ENCODE measurements at places on chromosomes 3 and 15. TPM values are rescaled to one million over a fixed set of nuclear protein-coding genes. Genes with fewer than 3 reads are reported as not detected.
A peak's percentile ranks its signal among the peaks of the same experiment; 100 is the strongest.

DNA sequence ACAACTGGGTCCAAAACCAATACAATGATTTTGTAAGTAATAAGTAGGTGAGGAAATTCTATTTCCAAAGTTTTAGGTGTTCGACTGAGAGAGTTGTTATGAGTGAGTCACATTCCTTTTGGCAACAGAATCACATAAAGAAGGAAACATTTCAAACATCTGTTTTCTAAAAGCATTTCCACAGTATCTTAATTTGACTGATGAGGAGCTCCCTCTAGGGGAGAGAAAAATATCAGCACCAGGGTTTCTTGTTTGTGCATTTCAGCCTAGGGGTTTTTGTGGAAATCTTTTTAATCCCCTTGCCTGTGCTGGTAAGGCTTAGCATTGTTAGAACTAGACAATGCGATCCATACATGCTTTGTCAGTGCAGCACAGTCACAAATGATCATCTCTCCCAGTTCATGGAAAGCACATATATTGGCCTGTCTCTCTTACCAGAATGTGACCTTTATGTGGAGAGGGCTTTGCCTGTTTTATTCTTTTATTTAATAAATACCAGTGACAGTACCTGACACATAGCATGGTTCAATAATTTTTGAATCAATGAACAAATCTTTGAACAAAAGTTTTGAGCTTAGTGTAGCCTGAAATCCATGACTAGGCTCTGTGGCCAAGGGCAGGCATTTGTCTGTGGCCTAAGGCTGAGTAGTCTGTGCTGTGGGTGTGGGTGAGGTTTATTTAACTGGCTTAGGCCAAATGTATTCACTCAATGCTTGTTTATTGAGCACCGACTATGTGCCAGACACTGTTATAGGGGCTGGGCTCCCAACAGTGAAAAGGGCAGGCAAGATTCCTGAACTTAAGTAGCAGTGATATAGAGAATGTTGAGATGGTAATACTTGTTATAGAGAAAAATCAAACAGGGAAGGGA is 21.1 kb upstream of the IQCF6 start:
- no peak for DNase-seq

- DNase-seq = no peak
Measured at GRCh38 chr3:18099611-18100010, 325.5 kb downstream of the SATB1 start.

GRCh38 chr3:31093606-31094005 is 199.1 kb upstream of the GADL1 start:
- no peak for DNase-seq

GRCh38 chr3:107953722-107954121 is 137.1 kb downstream of the CD47 start:
- DNase-seq = no peak

DNA sequence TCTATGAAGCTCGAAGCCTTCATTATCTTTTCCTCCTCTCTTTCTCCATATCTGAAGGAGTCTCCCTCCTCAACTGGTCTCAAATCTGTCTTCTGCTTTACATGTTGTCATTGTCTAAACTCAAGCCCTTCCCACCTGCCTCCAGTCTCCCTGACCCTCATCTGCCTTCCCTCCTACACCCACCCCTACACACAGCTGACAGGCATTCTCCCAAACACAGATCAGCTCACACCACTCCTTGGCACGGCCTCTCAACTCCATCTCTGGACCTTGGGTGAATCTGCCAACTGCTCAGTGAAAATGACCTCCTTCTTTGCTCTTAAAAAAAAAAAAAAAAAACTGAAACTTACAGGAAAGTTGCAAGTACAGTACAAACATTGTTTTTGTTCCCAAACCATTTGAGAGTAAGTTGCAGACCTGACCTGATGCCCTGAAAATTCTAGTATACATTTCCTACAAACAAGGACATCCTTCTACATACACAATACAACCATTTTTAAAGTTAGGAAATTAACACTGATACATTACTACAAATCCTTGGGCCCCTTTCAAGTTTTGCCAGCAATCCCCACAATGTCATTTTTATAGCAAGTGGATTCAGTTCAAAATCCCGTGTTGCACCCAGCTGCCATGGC is 49.4 kb upstream of the UBE2E1 start:
- DNase-seq = no peak

- DNase-seq = no peak
Measured at GRCh38 chr3:32531010-32531647, 28.5 kb upstream of the CMTM6 start.

DNA sequence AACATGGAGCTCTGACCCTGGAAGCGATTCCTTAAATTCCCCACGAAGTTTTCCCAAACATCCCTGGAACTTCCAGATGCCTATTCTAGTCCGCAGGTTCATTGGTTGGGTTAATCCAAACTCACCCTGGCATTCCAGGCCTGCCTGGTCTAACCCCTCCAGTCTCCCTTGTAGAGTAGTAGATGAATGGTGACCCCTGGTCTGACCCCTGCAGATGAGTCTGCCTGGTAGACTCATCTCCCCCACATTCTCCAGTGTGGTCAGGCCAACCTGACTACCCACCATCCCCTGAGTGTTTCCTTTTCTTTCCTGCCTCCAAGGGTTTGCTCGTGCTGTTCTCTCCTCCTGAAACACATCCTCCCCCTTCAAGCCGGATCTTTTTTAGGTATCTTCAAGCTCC is 10.8 kb upstream of the HRH1 start:
- DNase-seq = no peak

DNA sequence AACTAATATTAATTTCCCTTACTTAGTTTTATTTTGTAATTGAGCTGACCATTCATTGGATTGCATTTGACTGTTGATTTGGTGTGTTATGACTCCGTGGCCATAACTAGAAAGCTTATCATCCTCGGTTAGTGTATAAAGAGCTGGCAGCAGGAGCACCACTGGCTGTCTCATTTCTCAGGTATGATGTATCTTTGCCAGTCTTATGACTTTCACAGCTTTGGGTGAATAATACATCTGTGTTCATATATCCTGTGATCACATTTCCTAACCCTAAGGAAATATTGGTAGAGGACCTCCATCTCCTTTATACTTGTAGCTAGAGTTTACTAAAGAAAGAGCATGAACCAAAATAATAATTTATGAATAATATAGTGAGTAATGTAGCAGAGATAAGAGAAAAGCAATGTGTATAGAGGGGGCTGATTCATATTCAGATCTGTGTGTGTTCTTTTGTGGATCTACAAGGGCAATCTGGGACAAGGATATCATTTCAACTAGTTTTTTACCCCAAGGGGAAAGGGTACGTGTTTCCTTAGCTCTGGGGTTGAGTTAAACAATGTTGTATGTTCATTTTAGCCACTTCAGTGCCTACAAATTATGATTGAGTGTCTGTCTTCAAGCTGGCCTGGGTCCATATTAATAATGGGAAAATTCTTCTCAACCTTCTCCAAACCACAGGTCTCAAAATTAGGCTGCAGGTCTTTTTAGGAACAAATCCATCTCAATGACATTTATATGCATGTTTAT is 901.7 kb downstream of the NTRK3 start:
- no peak for DNase-seq

DNA sequence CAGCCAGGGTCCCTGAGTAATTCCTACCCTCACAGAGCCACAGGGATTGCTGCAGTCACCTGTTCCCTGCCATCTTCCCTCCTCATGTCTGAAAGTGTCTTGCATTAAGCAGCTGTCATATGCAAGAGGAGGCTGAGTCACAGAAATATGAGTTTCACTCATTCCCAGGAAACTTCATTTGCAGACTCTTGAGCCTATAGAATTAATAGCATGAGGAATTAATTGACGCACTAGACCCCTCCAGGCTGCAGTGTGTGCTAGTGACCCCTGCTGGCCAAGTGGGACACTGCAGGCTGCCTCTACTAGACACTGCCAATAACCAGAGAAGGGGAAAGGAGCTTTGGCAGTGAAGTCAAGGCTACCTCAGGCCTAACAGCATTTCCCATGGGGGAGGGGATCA is 50.6 kb upstream of the SLC6A1 start:
- peak; percentile 69 for DNase-seq

DNA sequence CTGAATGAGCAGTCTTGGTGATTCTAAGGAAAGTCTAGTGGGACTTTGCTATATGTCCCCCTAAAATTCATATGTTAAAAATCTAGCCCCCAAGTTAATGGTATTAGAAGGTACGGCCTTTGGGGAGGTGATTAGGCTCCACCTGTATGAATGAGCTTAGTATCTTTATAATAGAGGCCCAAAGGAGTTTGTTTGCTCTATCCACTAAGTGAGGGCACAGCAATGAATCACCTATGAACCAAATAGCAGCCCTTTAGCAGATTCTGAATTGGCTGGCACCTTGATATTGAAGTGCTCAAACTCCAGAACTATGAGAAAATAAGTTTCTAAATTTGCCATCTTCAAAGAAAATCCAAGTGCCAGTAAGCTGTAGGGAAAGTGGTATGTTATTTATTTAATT is 187.9 kb downstream of the SUCNR1 start:
- DNase-seq = no peak

The COL6A6 gene
- 0.11 TPM for total RNA-seq

The DZIP3 gene
- 27.6 TPM for total RNA-seq

The CD200 gene
- total RNA-seq = 54.1 TPM

Data from WTC11 (cell line).